ENCODE measurements at places on chromosomes 2 and 18.

- no peak for DNase-seq
Observed at GRCh38 chr2:185347445-185347844, 391.2 kb upstream of the FSIP2 start.

DNA sequence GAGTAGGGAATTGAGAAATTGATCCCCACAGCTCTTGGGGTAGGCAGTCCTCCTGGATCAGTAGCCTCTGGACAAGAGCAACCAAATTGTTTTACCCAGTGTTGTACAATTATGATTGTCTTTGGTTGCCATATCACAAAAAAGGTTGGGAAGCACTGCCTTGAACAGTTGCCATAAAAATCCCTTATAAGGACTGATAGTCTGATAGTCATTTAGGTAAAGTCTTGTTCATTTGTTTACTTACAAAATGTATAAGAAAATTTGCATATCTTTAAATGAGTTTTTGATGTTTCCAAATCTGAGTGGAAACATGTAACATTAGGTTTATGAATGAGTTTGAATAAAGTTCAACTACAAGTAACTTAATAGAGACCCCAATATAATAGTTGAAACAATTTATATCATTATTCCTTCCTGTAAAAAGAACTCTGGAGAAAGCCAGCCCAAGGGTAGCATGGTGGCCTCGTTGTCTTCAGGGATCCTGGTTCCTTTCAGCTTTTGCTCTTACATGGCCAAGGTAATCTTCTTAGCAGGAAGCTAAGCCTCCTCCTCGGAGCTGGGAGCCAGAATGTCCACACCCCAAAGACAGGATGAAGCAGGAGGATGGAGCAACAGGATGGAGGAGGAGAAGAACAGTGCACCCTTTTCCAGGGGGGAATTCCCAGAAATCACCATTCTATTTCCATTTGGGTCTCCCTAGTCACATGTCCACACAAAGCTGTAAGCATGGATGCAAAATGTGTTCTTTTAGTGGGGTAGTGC, 35.7 kb upstream of the NEMP2 start:
- DNase-seq: no peak

- DNase-seq: no peak
Observed at GRCh38 chr2:102277202-102277700, 34.1 kb upstream of the IL1RL1 start.

GRCh38 chr18:46220116-46220515, 115.9 kb downstream of the HAUS1 start:
- no peak for DNase-seq

DNA sequence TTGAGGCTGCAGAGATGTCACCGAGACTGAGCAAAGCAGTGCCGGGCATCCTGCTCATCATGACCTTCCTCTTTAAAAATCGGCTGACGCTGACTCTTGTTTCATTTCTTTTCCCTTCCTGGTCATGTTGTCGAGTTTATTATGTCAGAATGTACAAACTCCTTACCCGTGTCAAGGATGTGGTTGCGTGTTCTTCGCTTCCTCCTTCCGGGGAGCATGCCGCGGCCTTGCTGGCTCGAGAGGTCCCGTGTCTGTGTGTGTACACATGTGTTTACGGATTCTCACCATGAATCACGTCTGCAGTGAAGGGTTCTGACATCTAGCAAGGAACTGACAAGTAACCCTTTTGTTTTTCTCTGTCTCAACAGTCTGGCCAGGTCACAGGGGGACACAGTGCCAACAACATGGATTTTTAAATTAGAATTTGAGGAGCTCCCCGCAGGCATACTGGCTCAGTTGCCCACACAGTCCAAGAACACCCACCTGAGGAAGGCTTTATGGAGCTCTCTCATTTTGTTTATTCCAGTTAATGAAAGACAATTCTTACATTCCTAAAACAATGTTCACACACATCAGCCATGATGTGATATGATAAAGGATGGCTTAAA, 60.2 kb downstream of the MYT1L start:
- no peak for DNase-seq

DNA sequence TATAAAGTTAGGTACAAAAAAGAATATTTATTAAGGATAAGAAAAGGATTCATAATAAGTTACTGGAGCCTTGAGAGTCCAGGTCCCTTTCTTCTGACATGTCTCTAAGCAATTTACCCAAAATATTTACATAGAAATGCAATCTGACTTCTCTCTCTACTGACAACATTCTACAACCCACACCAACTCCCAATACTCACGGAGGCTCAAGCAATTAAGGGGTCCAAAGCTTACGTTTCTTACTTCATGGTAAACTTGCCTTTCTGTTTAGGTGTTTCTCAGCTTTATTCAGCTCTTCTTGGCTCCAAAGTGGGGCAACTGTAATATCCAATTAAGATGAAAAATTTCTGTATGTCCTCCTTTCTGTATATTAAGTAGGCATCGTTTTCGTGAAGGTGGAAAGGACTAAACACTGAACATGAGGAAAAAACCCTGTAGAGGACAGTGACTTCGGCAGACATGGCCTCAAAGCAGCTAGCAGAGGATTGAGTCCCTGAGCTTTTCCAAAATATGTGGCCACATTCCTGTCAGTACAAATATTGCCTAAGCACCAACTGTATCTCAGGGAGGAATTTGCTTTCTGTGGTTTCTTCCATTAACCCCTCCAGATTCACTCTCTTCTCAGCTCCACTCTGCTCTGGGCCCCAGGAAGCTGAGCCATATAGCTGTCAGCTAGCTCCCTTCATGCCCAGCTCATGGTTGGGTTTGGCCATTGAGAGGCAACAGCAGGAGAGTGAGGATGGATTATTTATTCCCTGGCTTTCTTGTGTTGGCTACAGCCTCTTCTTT, 67.9 kb upstream of the GLS start:
- no peak for DNase-seq

DNA sequence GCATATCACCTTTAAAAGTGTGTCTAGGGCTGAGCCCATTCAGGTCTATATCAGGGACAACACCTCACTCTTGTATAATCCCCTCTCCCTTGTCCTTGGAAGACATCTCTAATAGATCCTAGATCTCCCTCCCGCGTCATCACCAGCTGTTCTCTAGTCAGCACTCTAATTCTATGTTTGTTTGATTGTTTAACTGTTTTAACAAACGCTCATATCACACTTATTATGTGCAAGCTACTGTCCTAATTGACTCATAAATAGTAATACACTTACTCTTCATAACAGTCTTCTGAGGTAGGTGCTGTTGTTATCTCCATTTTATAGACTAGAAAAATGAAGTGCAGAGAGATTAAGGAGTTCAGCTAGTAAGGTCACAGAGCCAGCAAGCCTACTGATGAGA, 1.6 kb upstream of the ERMN start:
- DNase-seq: no peak

- no peak for DNase-seq
Observed at GRCh38 chr2:190551928-190552327, 17.4 kb upstream of the NEMP2 start.

DNA sequence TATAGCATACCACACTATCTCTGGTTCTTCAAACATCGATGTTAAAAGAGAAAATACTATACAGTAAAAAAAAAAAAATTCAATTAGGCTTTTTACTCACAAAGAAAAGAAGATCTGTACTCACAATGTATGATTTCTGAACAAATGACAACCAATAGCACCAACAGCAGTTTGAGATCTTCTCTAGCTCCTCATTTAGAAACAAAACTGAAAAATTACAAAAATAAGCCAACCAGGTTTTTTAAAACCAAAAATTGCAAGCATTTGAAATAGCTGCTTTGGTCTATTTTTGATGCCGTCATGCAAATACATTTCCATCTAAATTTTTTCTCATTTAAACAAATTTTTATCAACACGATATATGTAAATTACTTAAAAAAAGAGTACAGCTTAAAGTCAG, 34.3 kb upstream of the RALBP1 start:
- no peak for DNase-seq

- no peak for DNase-seq
Observed at GRCh38 chr2:71005271-71006202, 10.9 kb upstream of the TEX261 start.

- DNase-seq: no peak
Observed at GRCh38 chr2:108934583-108935245, 54.3 kb downstream of the EDAR start.

- DNase-seq: no peak
Observed at GRCh38 chr18:78293940-78294541, 685.6 kb upstream of the SALL3 start.

GRCh38 chr2:88754585-88755320, 63.3 kb downstream of the RPIA start:
- no peak for DNase-seq

DNA sequence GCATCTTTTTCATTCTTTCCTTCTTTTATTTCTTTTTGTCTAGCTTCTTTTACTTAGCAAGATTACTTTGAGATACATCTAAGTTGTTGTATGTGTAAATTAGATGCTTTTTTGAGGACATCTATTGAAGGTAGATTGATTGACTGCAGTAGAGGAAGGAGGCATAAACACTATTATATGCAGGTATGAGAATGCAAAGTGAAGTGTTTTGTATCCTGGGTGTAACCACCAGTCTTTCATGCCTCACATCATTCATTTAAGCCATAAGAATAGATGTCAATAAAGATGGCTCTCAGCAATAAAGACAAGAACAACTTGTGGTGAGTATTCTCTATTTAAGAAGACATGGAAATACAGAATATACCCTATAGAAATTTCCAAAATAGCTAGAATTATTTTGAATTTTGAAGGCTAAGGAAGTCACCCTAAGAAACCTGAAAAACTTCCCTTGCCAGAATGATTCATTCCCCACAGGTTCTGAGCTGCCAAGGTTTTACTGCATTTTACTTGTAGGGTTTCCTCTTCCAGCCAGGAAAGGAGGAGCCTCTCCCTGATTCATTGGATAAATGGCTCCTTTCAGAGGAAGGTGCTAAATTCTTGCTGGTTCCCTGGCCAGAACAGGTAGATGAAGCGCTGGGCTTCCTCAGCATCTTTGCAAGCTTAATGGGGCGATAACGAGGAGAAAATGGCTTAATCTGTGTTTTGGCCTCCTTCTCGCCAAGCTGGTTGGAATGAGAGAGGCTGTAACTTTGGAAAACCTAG, 279.8 kb upstream of the SLC14A2 start:
- DNase-seq: peak; percentile 45

GRCh38 chr2:147512206-147512605, 332.6 kb upstream of the ACVR2A start:
- DNase-seq: no peak

DNA sequence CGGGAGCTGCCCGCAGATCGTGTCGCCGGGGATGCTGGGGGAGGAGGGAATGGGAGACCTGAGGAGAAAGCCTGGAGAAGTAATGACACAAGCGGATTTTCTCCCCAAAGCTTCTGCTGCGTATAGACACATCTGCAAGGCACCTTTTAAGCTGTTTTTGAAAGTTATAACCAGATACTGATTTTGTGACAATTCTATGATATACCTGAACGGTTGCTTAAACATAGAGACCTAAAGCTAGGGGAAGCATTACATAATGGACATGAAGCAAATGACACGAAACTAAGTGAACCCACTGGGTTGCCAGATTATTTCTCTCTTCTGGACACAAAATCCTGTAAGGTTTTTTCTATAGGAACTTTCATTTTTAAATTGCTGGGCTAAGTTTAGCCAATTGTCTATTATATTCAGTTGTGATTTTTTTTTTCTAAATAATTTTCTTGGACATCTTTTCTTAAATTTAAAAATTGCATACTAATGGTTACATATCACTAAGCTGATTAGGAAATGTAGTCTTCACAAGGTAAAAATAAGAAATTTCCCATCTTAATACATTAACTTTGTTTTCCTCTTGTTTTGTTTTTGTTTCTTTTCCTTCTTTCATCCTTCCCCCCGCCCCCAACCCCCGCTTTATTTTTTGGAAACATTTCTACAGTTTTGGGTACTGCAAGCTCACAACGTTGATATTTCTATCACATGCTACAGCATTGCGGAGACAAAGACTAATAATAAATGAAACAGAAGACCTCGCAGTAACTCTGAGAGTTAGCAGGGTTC, 1.3 kb downstream of the OSBPL6 start:
- no peak for DNase-seq

DNA sequence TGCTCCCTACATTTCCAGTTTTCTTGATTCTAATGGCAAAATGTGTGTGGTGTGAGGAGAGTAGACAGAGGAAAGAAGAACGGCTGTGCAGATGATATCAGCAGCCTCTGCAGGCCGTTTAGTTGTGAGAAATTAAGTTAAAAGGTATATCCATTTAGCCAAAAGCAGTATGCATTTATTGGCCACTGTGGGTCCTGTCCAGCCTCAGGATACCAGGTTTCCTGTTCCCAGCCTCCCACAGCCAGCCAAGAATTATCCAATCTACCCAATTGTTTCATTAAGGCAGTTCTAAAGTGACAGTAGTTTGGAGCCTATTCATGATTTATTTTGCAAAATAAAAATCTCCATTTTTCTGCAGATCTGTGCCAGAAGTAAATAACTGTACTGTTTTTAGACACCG, 107.5 kb downstream of the TMEM18 start:
- no peak for DNase-seq

GRCh38 chr2:64905338-64906024, 83.7 kb upstream of the SLC1A4 start:
- no peak for DNase-seq

DNA sequence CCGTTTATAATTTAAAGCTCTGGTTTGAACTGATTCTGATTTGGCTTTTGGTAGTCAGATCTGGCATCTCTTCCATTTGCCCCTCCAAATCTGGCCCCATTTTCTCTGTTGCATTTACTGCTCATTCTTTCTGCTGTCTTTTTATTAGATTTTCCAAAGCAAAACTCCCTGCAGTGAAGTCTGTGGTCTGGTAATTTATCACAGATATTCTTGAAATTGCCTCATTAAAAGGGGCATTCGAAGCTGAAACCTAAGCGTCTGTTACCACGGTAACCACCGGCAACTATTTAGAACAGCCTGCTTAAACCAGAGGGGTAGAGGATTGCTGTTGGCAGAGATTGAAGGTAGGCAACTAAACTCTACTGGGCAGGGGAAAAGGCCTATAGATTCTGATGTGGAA, 111.5 kb upstream of the UPP2 start:
- DNase-seq: no peak

- no peak for DNase-seq
Observed at GRCh38 chr2:64289251-64289650, 145.0 kb upstream of the PELI1 start.

DNA sequence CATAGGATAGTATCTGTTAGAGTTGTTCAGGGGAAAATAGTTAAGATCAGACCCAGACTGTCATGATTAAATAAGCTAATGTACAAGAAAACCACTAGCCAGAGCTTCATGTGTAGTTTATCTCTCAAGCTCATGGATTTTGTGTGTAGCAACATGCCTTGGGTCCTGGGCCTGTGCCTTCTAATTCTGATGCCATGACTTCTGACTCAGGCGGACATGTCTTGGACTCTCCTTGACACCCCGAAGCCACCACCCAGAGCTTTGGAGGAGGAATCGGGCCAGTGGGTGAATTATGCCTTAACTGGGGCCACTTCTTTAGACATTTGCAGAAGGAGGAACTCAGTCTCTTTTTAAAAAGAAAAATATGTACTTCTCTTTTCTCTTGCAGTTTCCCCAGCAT, 68.7 kb downstream of the NPAS2 start:
- no peak for DNase-seq

DNA sequence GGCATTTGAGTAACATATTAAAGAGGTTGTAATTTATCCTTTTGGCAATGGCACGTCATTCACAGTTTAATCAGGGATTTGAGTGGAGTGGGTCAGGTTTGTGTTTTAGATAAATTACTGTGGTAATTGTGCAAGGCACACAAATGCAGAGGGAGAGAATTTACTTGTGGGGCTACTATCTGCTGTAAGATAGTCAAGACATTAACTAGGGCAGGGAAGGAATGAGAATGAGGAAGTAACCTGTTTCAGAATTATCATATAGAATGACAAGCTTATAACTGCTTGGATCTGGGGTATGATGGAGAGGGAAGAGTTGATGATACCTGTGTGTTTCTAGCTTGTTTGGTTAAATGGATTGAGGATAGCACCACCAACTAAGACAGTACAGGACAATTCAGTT, 58.9 kb upstream of the ZSWIM2 start:
- DNase-seq: no peak

All from muscle of back (tissue), 13 donors.